CD4-positive, alpha-beta T cell treated with Interferon alpha-2 for 1 hour (primary cell): ENCODE measurements at places on chromosomes 1 and 21.

DNA sequence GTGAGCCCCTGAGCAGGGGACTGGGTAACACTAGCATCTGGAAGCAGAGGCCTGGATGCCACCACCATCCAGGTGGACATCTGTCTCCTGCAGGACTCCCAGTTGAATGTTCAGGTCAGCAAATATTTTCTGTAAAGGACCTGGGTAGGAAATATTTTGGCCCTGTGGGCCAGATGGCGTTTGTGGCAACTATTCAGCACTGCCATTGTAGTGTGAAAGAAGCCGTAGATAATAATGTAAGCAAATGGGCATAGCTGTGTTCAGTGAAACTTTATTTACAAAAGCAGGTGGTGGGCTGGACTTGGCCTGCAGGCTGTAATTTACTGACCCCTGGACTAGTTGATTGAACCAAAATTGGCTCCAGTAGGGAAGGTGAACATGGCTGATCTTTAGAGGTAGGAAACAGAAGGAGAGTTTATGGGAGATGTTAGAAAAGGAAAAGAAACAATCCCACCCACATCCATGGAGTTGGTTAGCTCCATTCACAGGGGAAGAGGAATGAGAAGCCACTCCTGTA, 20.0 kb upstream of the CD101 start:
- DNase-seq, result no peak

- DNase-seq, result no peak
Observed at GRCh38 chr1:23741609-23742008, 1.7 kb upstream of the ELOA start.

GRCh38 chr1:218123968-218124367, 161.1 kb upstream of the RRP15 start:
- no peak for DNase-seq

- DNase-seq, result no peak
Observed at GRCh38 chr1:79711001-79711431, 704.5 kb upstream of the ADGRL4 start.

DNA sequence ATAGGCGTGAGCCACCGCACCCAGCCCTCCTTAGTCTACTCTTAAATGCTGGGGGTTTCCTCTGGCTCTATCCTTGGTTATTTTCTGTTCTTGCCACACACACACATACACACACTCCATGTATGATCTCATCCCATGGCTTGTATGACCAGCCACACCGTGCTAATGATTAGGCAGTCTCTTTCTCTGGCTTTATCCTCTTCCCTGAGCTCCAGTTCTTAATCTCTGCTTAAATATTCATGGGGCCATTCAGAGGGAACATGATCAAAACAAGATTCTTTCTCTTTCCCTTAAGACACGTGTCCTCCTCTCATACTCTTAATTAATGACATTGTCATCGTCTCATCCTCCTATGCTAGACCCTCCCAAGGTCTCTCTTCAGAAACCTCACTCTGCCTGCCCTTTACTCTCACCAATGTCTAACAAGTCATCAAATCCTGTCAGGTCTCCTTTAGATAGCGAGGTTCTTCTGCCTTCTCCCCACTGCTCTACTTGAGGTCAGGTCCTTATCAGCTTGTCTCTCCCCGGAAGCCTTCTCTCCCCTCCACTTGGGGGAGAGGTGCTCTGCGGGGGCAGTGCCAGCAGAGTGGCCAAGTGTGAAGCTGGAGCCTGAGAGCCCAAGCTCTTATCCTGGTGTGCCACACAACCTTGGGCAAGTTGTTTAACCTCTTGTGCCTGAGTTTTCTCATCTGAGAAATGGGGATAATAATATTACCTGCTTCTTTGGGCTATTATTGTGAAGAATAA, 83.0 kb upstream of the GNG12 start:
- DNase-seq, result no peak

GRCh38 chr1:26072305-26072704, 4.9 kb upstream of the TRIM63 start:
- DNase-seq, result no peak

- DNase-seq, result no peak
Observed at GRCh38 chr1:9720785-9721605, 69.5 kb downstream of the PIK3CD start.

DNA sequence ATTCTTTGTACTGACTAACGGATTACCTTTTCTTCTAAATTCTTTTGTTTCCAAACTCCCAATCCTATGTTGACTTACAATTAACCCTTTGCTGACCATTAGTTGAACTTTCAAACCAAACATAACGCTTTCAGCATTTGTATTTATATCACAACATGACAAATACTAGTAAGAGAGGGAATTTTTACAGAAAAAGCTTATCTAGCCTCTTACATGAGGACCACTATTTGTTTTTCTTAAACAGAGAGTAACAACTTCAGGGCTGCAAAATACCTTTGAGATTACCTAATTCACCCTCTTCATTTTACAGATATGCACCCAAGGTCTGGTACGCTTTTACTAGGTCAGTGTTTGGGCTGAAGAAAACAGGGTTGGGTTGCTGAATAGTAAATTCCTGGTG, 45.0 kb upstream of the CXADR start:
- no peak for DNase-seq

- DNase-seq, result no peak
Observed at GRCh38 chr1:191870490-191870889, 287.8 kb upstream of the RGS18 start.

- no peak for DNase-seq
Observed at GRCh38 chr1:172843444-172843843, 184.5 kb downstream of the FASLG start.

DNA sequence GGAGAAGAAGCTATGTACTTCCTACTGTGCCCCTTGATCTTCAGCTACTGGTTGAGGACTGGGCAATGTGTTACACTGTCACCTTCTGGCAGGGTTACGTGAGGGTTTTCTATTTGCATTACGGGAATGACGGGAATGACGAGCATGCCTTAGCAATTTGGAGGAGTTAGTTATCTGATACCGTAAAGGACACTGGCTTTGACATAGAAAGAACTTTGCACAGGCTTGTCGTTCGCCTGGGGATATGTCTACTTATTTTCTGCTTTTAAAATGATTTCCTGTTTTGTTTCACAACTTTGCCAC, 19.8 kb upstream of the ACBD6 start:
- no peak for DNase-seq

GRCh38 chr1:40927781-40928180, 51.7 kb upstream of the CTPS1 start:
- DNase-seq, result no peak

DNA sequence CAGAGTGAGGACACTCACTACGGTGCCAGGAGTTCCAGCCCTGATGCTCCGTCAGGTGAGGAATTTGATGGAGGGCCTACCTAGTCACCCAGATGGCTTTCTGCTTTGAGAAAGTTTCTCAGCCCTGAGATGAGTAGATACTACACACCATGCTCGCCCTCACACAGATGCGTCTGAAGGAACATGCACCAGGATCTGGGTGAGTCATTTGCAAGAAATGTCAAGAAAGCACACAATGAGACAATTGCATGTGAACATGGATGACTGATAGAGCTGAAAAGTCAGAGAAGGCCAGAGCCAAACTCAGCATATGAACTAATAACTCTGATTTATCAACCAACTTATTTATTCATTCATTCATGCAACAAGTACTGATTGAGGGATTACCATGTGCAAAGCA, 483.9 kb downstream of the OMA1 start:
- no peak for DNase-seq

GRCh38 chr1:195979646-195980045, 628.6 kb downstream of the KCNT2 start:
- DNase-seq, result no peak

- DNase-seq, result no peak
Observed at GRCh38 chr21:33780631-33781030, 135.0 kb downstream of the ATP5PO start.

- DNase-seq, result no peak
Observed at GRCh38 chr1:10958614-10959013, 53.8 kb upstream of the TARDBP start.

- DNase-seq, result no peak
Observed at GRCh38 chr21:27326301-27326700, 359.4 kb upstream of the ADAMTS5 start.

- no peak for DNase-seq
Observed at GRCh38 chr1:90831910-90832309, 114.8 kb upstream of the BARHL2 start.
